Nucleus accumbens (tissue), 56 donors: ENCODE measurements at places on chromosomes 5 and 9.

- DNase-seq: no peak
Measured at GRCh38 chr5:157388111-157388710, 71.8 kb upstream of the NIPAL4 start.

GRCh38 chr5:76787237-76787636 lies 31.6 kb upstream of the F2RL1 start:
- no peak for DNase-seq

DNA sequence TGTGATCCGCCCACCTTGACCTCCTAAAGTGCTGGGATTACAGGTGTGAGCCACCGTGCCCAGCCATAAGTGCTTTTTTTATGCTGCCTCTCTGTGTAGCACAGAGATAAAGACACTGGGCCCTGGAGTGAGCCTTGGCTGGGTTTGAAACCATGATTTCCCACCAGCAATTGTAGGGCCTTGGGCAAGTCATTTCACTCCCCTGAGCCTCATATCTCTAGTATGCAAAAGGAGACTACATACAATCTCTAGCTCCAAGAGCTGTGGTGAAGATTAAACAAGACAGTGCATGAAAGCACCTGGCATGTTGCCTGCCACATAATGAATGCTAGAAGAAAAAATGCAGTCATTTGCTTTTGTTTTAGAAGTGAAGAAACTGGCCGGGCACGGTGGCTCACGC lies 3.9 kb downstream of the FABP6 start:
- no peak for DNase-seq

DNA sequence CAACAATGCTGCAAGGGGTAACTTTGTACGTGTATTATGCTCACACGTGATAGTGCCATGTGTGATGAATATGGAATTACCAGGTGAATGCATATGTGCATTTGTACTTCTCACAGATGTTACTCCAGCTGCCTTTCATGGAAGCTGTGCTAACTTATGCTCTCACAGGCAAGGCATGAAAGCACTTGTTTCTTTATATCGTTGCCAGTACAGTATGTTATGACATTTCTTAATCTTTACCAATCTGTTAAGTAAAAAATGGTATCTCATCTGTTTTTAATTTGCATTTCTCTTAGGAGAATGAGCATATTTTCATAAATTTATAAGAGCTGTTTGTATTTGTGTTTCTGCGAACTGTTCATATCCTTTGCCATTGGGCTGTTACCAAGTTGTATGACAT lies 311.8 kb upstream of the DMRT1 start:
- no peak for DNase-seq

DNA sequence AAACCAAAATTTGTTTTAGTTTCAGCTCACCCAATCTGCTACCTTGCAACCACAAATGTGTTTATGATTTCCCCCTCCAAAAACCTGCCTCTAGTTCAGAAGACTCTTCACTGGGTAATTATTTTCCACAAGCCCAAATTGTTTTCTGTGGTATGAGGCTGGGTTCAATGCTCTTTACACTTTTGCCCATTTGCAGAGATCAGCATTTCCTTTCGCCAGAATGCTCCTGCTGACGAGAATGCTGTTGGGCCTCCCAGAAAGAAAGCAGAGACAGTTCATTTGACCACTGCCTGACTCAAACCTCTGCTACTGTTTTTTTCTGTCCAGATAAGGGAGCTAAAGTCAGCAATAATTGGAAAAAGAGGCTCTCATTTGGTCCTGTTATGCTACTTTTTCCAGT lies 427.3 kb downstream of the PDE4D start:
- DNase-seq: no peak

GRCh38 chr9:37769995-37770394 lies 14.9 kb downstream of the EXOSC3 start:
- no peak for DNase-seq

GRCh38 chr9:28502189-28502588 lies 928.9 kb upstream of the C9orf72 start:
- no peak for DNase-seq

GRCh38 chr5:116944183-116944582 lies 369.6 kb upstream of the SEMA6A start:
- DNase-seq: no peak

DNA sequence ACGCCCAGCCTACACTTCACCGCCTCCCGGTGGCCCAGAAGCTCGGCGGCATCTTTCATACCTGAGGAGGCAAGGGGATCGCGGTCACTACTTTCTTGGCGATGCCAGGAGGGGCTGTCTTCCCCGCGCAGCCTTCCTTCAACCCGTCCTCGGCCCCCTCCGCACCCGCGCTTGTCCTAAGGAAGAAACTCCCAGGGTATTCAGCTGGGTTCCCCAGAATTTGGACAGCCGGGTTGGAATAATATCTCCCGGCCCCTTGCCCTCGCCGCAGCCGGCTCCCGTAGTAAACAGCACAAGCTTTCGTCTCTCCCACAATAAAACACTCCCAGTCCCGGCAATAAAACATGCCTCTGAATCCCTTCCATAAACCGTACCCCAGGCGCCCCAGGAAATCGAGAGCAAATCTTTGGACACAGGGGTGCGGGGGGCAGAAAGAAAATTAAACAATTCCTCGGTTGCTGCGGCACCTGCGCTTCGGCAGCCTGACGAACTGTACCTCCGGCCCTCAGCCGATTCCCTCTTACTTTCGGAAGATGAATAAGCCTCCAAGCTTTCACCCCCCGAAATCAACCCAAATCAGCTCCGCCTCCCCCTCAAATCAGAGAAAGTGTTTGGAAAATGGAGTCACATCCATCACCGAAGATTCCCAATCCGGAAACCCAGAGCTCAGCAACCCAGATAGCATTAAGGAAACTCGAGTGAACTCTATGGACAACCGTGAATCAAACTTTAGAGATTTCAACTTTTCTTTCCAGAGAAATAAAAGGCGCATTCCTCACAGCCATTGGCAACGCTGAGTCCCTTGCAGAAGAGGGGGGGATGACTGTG lies 1.1 kb downstream of the OTP start:
- no peak for DNase-seq

- DNase-seq: no peak
Measured at GRCh38 chr9:77561331-77562018, 86.6 kb downstream of the GNA14 start.

- no peak for DNase-seq
Measured at GRCh38 chr5:131575660-131576227, 59.3 kb downstream of the RAPGEF6 start.

DNA sequence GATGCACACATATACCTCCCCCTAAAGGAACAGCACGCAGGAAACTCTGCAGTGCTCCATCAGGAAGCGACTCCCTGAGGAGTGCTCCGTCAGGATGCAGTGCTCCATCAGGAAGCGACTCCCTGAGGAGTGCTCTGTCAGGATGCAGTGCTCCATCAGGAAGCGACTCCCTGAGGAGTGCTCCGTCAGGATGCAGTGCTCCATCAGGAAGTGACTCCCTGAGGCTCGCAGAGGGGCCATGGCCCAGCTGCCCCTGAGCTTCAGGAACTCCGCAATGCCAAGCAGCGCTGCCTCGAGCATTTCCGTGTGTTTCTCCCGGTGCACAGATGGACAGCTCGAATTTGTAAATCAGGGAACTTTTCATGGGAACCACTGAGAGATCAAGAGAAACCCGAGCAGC lies 88.1 kb downstream of the PAX5 start:
- DNase-seq: no peak

GRCh38 chr9:135762921-135763320 lies 60.9 kb downstream of the KCNT1 start:
- DNase-seq: no peak

DNA sequence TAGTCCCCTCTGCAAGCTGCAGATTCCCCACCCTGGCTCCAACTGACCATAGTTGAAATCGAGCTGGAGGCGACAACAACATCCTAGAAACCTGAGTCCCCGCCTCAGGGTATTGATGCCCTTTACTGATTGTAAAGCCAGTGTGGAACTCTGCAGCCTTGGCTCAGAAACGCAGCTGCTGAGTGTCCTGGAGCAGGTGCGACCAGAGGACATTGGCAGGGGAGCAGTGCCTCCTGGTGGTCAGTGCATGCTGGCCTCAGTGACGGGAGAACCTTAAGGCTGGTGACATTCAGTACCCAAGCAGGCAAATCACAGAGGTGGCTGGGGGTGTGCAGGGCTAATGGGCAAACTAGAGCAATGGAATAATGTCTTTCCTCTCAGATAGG lies 20.4 kb upstream of the ZNF354B start:
- no peak for DNase-seq

DNA sequence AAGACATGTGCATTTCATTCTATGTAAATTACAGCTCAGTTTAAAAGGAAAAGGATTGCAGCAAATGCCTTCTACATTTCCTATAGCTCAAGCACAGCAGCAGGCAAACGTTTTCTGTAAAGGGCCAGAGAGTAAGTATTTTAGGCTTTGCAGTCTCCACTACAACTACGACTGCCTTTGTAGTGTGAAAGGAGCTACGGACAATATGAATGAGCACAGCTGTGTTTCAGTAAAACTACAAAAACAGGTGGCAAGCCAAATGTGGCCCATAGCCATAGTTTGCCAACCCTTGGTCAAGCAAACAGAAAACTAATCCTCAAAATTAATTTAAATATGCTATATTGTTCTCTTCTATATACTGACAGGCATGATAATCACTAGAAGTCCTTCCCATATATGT lies 7.2 kb downstream of the PTBP3 start:
- DNase-seq: no peak

GRCh38 chr9:122546196-122546595 lies 6.7 kb upstream of the OR1N2 start:
- DNase-seq: no peak

DNA sequence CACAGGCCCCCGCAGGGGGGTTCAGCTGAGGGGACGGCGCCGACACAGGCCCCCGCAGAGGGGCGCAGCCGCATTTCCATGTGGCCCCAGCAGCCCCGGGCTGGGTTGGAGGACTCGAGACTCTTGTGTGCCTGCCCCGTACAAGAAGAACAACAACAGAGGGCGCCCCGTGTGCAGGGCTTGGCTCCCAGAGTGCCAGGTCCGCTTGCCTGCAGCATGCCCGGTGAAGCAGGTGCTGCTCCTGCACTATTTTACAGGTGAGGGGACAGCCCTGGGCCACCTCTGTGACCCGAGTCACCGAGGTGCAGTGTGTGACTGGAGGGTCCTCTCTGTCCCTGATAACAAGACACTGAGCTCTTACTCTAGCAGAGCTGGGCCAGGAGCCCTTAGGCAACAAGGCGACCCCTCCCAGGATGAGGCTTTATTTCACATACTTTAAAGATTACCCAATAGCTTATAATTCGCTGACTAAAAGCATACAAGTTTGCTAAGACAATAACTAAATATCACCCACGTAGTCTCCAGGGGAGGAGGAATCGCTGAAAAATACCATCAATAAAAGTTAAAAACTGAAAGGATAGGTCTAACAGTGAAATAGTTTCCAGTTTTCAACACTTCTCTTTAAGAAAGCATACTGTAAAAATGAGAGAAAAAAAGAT lies 41.7 kb upstream of the SLC9A3 start:
- DNase-seq: no peak

GRCh38 chr9:35060548-35061207 lies 11.7 kb downstream of the VCP start:
- DNase-seq: no peak

GRCh38 chr9:92709954-92710353 lies 40.0 kb upstream of the IPPK start:
- no peak for DNase-seq

GRCh38 chr9:5698810-5699556 lies 70.1 kb downstream of the RIC1 start:
- DNase-seq: no peak
